ENCODE measurements at places on chromosomes 12 and 14.

GRCh38 chr12:112190231-112191025 is 65.1 kb downstream of the TRAFD1 start:
- DNase-seq = no peak

DNA sequence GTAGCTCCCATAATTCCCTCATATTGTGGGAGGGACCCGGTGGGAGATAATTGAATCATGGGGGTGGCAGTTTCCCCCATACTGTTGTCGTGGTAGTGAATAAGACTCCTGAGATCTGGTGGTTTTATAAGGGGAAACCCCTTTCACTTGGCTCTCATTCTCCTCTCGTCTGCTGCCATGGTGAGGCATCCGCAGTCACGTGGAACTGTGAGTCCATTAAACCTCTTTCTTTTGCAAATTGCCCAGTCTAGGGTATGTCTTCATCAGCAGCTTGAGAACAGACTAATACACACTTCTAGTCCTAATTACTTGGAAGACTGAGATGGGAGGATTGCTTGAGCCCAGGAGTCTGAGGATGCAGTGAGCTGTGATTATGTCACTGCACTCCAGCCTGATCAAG is 64.4 kb downstream of the TMX1 start:
- peak; percentile 8 for DNase-seq

DNA sequence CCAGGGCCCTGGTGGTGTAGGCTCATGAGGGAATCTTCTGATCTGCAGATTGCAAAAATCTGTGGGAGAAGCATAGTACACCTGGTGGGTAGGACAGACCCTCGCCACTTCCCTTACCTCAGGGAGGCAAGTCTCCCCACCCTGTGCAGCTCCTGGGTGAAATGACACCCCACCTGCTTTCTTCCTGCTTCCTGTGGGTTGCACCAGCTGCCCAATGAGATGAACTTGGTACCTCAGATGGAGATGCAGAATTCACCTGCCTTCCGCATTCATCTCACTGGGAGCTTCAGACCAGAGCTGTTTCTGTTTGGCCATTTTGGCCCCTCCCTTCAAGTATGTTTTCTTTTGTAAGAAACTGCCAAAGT is 4.7 kb downstream of the CLEC2D start:
- DNase-seq = no peak

DNA sequence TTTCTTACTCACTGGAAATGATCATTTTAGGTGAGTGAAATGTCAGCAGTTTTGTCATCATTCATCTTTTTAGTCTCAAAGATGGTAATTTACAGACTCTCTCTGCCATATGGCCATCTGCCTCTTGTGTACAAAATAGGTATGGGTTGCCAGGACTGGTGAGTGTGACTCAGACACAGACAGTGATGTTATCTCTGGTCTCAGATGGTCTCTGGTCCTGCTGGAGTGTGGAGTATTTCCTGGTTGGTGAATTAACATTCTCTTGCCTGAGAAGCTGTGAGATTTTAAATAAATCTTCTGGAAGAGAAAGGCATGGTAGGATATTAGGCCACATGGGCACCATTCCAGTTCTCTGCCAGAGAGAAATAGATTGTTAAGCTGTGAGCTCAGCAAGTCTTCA is 207.0 kb downstream of the ATP23 start:
- DNase-seq = no peak

DNA sequence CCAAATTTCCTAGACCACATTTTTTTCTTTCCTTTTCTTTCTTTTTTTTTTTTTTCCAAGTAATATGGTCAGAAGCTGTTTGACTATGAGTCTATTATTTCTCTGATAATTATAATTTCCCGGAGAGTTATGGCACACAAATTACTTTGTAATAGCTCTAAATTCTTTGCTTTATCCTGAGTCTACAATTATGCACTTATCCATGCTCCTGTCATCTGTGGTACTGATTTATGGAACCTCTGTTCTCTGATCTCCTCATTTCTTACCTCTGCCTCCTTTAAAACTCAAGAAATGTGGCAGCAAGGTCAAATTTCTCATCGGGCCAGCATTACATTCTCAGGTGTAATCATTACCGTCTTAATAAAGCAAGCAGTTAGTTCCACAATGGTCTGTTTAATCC is 282.1 kb downstream of the PAWR start:
- no peak for DNase-seq

- DNase-seq = no peak
Observed at GRCh38 chr12:121960541-121960940, 42.1 kb downstream of the CFAP251 start.

GRCh38 chr12:13112968-13113367 is 9.5 kb upstream of the GSG1 start:
- DNase-seq = no peak

- DNase-seq = no peak
Observed at GRCh38 chr12:50828886-50829285, 13.8 kb upstream of the TMPRSS12 start.

- DNase-seq = peak; percentile 80
Observed at GRCh38 chr14:20683125-20683890, 1.1 kb upstream of the RNASE4 start.

DNA sequence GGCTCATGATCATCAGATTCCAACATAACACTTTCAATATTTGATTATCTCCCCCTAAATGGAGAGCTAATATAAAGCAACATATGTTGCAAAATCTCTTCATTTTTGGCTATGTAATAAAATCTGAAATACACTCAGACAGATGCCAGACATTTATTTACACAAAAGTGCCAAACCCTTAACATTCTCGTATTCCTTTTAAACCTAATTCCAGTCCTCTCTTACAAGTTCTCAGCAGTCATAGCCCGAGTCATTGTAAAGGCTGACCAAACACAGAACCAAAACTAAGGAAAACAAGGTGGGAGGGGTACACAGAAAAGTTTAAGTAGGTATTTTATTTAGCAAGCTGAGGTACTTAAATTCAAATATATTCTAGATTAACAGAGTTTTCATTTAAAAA is 81.4 kb downstream of the LRP6 start:
- DNase-seq = no peak

DNA sequence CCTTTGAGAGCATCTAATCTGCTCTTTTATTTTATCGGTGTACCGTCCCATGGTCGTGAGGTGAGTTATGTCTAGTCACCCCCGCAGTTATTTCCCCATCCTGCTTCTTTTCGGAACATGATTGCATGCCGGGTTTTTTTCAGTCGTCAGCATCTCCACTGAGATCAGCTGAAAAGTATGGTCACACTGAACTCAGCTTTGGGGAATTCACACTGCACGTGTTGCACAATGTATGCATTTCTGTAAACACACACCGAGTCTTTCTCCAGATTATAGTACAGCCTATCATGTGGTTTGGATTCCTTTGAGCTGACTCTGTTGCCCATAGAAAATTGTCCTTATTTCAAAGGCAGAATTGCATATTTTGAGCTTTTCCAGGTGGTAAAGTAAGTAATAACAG is 24.6 kb downstream of the PLXNC1 start:
- no peak for DNase-seq

GRCh38 chr12:84910549-84911241 is 1.9 kb downstream of the SLC6A15 start:
- no peak for DNase-seq

- peak; percentile 77 for DNase-seq
Observed at GRCh38 chr14:77862154-77862786, 62.4 kb downstream of the ADCK1 start.

DNA sequence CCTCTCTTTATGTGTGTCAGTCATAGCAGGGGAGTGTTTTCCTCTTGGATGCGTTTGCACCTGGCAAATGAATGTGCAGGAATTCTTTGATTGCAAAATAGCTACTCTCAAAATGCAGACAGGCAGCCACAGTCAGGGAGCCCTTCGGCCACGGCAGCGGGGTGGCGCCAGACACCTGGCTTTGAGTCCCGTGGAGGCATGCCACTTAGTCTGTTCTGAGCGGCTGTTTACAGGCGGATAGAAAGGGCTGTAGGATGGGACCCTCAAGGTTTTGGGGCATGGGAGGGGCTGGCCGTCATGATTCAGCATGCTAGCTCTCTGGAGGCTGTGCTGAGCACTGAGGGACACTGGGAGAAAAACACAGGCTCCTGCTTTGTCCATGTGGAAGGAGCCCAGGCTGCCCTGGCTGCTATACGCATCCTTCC is 117.1 kb downstream of the SLC25A47 start:
- DNase-seq = peak; percentile 35

- no peak for DNase-seq
Observed at GRCh38 chr12:78865516-78865915, 942 bp downstream of the SYT1 start.
